H4 (cell line): ENCODE measurements at places on chromosomes 12 and 14. TPM values are rescaled to one million over a fixed set of nuclear protein-coding genes. Genes with fewer than 3 reads are reported as not detected.

GRCh38 chr12:51622564-51622963, 31.5 kb downstream of the SCN8A start:
- DNase-seq = no peak

DNA sequence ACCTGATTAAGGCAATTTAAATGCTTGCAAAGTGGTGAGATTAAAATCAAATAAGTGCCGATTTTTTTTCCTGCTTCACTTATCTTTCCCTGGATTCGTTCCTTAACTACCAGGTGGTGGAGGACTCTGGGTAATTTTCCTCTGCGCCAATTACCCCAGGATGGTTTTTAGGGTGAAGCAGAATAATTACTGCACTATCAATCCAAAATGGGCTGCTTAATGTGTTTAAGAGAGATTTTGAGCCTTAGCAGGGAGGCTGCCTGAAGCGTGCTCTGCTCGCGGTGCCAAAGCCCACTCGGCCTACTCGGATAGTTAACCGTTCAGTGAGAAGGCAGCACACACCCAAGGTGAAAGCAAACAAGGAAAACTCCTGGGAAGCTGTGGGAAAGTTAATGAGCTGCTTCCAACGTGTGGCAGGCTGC, 274.9 kb upstream of the LMO3 start:
- no peak for DNase-seq

DNA sequence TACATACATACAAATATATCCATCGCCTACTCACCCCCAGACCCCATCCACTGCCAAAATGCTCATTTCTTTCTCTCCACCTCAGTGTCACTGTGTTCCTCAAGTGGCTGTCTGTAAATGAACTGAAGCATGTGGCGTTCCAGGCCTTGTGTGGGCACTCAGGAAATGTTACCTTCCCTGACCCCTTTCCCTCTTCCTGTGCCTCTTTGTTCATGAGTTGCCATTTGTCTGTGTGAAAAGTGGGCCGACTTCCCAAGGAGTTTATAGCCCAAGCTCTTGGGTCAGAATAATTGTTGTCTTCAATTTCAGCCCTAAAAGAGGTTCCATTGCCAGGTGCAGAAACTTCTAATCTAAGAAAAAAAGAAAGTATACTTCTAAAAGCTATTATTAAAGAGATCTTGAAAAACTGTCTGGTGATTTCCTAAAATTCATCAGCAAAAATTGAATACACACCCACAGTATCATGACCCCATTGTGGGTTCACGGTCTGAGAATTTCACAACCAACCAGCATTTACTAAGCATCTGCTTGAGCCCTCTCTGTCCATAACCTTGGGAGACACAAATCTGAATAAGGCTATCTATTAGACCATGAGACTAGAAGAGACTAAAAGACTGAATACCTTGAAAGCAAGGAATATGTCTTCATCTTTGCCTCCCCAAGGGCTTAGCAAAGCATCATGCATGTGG, 201.4 kb upstream of the EEA1 start:
- no peak for DNase-seq

- no peak for DNase-seq
Observed at GRCh38 chr14:61254808-61255526, 26.2 kb downstream of the TMEM30B start.

GRCh38 chr12:34402899-34403705, 380.8 kb downstream of the ALG10 start:
- DNase-seq = peak; percentile 0

Gene CFAP54
- total RNA-seq = 0.64 and 1.8 TPM in 2 replicates

DNA sequence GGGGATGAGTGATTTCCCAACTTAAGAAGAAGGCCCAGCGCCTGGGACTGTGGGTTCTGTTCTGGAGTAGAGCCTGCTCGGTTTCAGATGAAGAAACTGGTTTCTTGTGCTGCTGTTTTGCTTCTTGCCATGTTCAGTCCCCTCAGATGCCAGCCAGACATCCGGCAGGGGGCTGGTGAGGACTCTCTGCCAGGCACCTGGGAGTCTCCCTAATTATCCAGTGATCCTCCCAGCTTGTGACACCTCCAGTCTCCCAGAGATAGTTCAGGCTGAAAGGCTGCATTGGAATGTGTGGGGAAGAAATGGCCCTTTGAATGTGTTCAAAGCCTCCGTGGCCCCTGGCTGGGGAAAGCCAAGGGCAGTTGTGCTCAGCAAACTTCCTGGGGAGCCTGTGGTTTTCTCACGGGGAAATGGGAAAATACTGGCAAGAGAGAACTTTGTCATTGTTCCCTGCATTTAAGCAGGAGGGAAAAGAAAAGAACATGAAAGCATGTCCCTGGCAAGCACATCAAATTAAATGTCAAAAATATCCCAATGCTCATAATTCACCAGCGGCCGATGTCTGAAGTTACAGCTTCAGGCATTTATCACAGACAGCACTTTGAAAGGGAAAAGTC, 8.5 kb upstream of the SERPINA12 start:
- no peak for DNase-seq

- DNase-seq = peak; percentile 16
Observed at GRCh38 chr12:63362791-63363190, 211.8 kb upstream of the AVPR1A start.

DNA sequence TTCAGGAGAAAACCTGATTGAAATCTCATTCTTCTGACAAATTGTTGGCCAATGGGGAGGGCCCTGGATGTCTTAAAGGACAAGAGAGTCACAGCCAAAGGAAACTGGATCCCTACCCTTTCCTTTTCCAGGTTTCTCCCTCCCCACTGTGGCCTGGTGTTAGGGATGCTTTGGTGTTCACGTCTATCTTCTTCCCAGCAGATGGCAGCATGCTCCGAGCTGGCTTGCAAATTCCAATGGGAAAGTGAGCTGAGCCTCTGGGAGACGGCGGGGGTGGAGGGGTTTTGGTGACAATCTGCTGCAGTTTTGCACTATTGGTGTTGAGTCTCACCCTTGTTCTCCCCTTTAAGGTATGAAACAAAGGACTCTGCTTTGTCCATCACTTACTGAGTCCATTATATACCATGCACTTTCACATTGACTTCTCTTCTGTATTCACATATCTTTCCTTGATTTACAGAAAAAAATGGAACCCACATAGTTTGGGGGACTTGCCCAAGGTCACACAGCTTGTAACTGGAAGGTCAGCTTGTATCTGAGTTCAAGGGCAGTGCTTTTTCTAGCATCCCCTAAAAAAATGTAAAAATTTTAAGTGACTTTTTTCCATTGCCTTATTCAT, 39.3 kb downstream of the CCDC177 start:
- DNase-seq = peak; percentile 57

Gene TAS2R43
- not detected in 2 replicates for total RNA-seq

DNA sequence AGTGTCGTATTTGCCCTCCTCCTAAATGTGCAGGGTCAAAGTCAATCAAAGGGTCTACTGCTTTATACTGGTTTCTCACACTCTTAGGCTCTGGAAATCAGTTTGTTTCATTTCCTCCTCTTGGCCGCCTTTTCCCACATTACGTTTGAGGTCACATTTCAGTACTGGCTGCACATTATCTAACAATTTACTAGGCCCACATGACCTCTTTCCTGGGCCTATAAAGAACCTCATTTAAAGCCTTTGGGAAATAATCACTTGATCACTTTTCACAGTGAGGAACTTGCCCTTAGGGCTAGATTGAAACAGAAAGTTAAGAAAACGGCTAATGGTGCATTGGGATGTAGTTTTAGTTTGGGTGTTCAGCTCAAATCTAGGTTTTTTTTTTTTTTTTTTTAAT, 497.5 kb downstream of the RERGL start:
- peak; percentile 11 for DNase-seq

Gene NGB
- not detected in 2 replicates for total RNA-seq

GRCh38 chr12:120820884-120821510, 83.2 kb downstream of the SPPL3 start:
- no peak for DNase-seq

Gene C1QL4
- 2.6 and 3.8 TPM in 2 replicates for total RNA-seq

- DNase-seq = no peak
Observed at GRCh38 chr12:88338486-88338885, 196.4 kb downstream of the TMTC3 start.

Gene KRT71
- not detected in 2 replicates for total RNA-seq

Gene GPR68
- total RNA-seq = 0.04 TPM in 1 of 2 replicates, not detected in the other

GRCh38 chr12:24444634-24445033, 495.2 kb upstream of the SOX5 start:
- no peak for DNase-seq

DNA sequence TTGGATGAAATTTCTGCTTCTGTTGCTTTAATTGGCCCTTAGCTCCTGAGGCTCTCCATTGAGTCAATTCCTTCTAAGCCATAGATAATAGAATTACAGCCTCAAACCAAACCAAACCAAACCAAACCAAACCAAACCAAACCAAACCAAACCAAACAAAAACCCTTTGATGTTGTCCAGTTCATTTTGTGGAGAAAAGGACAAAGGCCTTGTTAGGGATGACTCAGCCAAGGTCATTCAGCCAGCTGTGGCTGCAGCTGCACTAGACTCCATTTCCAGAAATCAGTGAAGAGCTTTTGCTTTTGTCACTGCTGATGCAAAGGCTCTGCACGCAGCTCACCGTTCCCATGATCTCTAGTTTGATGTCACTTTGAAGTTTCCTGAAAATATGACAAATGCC, 82.2 kb upstream of the RMST start:
- no peak for DNase-seq

DNA sequence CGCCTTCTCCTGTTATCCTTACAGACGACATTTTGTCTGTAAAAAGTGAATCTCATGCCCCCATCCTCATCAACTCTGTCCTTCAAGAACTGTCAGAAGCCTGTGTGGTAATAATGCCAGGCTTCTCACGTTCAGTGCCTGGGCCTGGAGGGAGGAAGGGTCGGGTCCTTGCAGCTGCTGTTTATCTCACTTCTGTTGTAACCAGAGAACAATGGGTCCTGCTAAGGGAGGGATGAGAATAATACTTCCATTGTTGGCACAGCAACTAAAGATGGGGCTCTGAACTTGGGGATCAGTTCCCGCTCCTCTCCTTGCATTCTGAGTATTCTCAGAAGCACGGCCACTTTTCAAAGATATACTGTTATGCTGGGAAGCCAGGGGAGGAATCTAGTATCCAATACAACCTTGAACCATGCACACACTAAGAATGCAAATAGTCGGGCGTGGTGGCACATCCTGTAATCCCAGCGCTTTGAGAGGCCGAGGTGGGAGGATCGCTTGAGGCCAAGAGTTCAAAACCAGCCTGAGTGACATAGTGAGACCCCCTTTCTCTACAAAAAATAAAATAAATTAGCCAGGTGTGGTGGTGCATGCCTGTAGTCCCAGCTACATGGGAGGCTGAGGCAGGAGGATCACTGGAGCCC, 38.8 kb upstream of the NINJ2 start:
- DNase-seq = no peak

GRCh38 chr12:128056136-128056801, 210.7 kb upstream of the TMEM132C start:
- DNase-seq = no peak

- DNase-seq = no peak
Observed at GRCh38 chr12:26396402-26396801, 201.0 kb downstream of the SSPN start.

- DNase-seq = no peak
Observed at GRCh38 chr14:29829851-29830250, 97.8 kb downstream of the PRKD1 start.

DNA sequence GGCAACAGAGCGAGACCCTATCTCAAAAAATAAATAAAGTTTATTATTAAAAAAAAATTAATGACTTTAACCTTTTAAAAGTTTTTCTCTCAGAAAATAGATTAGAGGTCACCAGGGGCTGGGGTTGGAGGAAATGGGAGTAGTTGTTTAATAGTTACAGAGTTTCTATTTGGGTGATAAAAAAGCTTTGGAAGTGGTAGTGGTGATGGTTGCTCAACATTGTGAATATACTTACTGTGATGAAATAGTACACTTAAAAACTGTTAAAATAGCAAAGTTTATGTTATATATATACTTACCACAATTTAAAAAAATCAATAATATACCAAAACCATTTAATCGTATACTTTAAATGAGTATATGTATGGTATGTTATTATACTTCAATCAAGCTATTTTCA, 59.6 kb downstream of the ARL6IP4 start:
- DNase-seq = no peak

Gene NEUROD4
- not detected in 2 replicates for total RNA-seq

- no peak for DNase-seq
Observed at GRCh38 chr12:71665090-71665463, 976 bp downstream of the THAP2 start.

GRCh38 chr12:2043054-2043453, 9.7 kb upstream of the CACNA1C start:
- DNase-seq = no peak

DNA sequence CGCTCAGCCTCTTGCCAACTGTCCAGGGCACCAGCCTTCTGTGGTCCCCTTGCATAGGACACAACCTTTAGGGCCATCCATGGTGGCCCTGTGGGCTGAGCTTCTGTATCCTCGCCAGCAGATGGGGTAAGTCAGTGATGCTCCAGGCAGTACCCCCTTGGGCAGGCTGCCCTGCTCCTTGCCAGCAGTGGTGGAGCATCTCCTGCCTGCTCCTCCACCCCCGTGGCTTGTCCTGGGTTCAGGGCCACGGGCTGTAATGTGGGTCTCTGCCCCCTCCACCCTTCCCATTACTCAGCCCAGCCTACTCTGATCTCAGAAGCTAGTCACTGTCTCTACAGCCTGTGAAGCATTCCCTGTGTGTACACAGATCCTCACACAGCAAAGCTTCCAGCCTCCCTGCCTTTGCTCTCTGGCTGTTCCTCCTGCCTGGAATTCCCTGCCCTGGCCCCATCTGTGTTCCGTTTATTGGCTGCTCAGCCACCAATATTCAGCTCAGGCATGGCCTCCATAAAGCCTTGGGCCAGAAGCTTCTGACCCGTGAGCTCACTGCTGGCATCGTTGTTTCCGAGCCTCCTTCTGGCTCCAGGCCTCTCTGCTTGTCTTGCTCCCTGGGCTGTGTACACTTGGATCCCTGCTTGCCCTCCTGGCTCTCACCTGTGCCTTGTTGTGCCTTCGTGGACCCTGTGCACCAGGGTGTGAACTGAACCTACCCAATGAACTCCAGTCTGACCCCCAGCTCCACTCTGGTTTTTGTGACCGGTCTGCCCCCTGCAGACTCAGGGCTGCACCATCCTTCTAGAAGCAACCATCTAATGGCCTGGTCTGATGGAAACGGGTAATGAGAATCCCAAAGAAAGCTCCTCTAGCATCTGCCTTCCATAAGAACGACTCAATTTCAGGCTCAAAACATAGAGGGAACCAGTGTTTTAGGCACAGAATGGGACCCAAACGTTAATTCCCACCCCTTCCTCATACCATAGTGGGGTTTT, 177.0 kb upstream of the PRMT8 start:
- DNase-seq = peak; percentile 49

Gene ARID4A
- total RNA-seq = 2.3 and 3.9 TPM in 2 replicates

Gene MBD6
- 1.5 and 3.1 TPM in 2 replicates for total RNA-seq

- DNase-seq = no peak
Observed at GRCh38 chr12:102468261-102468915, 12.0 kb downstream of the IGF1 start.

GRCh38 chr12:107458163-107458562, 227.4 kb upstream of the PWP1 start:
- DNase-seq = no peak

GRCh38 chr14:57933349-57933748, 67.5 kb upstream of the SLC35F4 start:
- DNase-seq = no peak
